ENCODE measurements at places on chromosomes 2 and 18. TPM values are rescaled to one million over a fixed set of nuclear protein-coding genes. Genes with fewer than 3 reads are reported as not detected.

Gene AQP4
- not detected for total RNA-seq

- peak; percentile 6 for DNase-seq
- no peaks in the 10 kb centered on the region for H3K36me3 ChIP-seq
- H3K4me3 ChIP-seq: no peak overlapping the region
- H3K27ac ChIP-seq: no peak overlapping the region
Observed at GRCh38 chr18:62486290-62486964, 36.4 kb upstream of the ZCCHC2 start.

GRCh38 chr2:205565142-205565522, 117.2 kb upstream of the NRP2 start:
- no peak overlapping the region for H3K4me3 ChIP-seq
- no peaks in the 10 kb centered on the region for H3K4me1 ChIP-seq
- H3K27ac ChIP-seq: no peak overlapping the region
- no peak for DNase-seq

- no peaks in the 10 kb centered on the region for H3K27me3 ChIP-seq
- H3K36me3 ChIP-seq: 0 out of 2 replicates have a peak, but pooled peaks cover 2% of the 10 kb centered on the region
- DNase-seq: no peak
- no peak overlapping the region for H3K4me3 ChIP-seq
Observed at GRCh38 chr2:138536302-138536701, 34.7 kb downstream of the SPOPL start.

DNA sequence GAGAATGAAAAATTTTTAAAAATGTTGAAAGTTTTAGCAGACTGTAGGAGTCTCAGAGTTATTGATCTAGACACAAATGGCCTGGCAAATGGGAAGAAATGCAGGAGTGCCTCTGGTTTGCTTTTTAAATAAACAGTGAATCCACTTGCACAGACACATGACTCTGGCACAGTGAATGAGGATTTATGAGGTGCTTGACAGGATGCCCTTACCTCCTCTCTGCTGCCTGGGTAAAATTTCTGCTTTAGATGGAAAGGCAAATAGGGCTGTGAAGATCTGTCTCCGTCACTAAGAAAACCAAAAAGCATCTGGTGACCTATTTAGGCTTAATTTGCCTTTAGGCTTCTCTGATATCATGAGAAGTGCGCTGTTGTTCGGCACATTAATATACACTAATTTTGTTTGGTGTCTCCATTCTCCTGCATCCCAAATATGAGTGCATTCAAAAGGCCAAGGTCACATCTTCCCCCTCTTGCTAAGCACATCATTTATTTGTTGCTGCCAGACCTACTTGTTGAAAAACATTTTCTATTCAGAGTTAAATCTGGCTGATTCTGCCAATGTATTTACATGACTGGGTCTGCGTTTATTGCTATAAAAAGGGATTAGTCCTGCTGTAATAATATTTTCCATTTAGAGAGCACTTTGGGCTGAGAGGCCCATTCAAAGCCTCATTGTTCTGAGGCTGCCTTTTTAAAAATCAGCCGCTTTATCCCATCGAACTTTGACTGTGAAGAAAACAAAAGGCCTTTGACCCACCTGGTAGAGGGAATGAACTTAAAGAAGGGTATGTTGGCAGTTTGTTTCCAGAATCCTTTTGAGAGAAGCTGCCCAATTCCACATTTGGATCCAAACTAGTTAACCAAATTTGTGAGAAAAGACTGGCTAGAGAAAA, 94.9 kb downstream of the RNF152 start:
- no peak for DNase-seq
- no peaks in the 10 kb centered on the region for H3K4me1 ChIP-seq
- H3K4me3 ChIP-seq: no peak overlapping the region
- no peak overlapping the region for H3K27ac ChIP-seq

- no peaks in the 10 kb centered on the region for H3K36me3 ChIP-seq
- DNase-seq: no peak
- no peaks in the 10 kb centered on the region for H3K4me1 ChIP-seq
- H3K4me3 ChIP-seq: no peak overlapping the region
Observed at GRCh38 chr2:48274040-48274439, 255.9 kb upstream of the STON1 start.
